Kidney (tissue), 22 donors: ENCODE measurements at places on chromosomes 7 and 10. TPM values are rescaled to one million over a fixed set of nuclear protein-coding genes. Genes with fewer than 3 reads are reported as not detected.
A peak's percentile ranks its signal among the peaks of the same experiment; 100 is the strongest.

DNA sequence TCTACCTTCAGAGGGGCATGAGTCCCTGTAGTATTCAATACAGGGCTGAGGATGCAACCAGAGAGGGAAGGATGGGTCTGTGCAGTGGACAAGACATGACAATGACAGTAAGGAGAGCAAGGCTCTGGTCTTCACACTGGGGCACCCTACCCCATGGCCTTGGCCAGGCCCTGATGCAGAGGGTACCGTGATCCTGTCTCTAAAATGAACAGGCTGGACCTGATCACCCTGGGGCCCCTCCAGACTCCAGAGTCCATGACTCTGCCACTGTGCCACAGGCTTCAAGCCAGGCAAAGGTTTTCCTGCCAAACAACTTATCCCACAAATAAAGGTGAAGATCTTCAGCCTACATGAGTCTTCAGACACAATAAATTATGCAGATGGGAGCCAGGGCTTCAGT lies 4.9 kb downstream of the MAT1A start:
- no peak overlapping the region for H3K4me3 ChIP-seq
- H3K4me1 ChIP-seq: peaks cover 2% of the 10 kb centered on the region
- H3K27ac ChIP-seq: no peak overlapping the region
- H3K27me3 ChIP-seq: no peaks in the 10 kb centered on the region
- no peak for DNase-seq
- no peaks in the 10 kb centered on the region for H3K36me3 ChIP-seq

DNA sequence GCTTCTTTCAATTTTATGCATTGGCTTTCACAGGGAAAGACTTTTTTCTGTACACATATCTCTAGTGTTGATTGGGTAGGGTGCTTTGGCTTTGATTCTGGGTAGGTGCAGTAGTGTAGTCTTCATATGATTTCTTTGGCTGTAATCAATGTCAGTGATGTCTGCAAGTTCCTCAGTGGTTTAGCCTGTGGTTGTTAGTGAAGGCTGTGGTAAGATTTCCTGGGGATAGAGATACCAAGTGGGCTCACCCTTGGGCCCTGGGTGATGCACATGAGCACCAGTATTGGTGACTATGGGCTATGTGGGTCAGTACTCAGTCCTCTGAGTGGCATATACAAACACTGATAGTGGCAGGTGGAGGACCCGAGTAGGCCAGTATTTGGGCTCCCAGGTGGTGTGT lies 13.0 kb downstream of the GIMAP8 start:
- DNase-seq: no peak
- no peaks in the 10 kb centered on the region for H3K36me3 ChIP-seq
- H3K27ac ChIP-seq: no peak overlapping the region
- H3K4me3 ChIP-seq: no peak overlapping the region
- H3K4me1 ChIP-seq: no peaks in the 10 kb centered on the region

DNA sequence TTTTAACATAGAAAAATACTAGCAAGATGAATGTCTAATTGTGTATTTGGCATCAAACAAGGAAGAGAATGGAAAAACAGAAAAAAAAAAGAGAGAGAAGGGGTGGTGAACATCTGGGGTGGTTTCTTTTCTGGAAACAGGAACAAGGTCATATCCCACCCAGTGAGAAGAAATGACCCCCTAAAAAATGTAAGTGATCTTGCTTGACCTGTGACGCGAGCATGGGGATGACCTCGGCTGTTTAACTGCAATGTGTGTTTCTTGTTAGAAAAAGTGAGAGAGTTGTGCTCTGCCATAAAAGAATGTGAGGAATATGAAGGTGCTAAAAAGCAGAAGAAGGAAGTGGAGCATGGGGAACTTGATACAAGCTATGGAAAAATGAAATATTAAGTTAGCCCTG lies 258.5 kb downstream of the AGMO start:
- DNase-seq: no peak
- no peak overlapping the region for H3K27ac ChIP-seq
- H3K36me3 ChIP-seq: no peaks in the 10 kb centered on the region
- H3K4me3 ChIP-seq: no peak overlapping the region
- no peaks in the 10 kb centered on the region for H3K27me3 ChIP-seq

DNA sequence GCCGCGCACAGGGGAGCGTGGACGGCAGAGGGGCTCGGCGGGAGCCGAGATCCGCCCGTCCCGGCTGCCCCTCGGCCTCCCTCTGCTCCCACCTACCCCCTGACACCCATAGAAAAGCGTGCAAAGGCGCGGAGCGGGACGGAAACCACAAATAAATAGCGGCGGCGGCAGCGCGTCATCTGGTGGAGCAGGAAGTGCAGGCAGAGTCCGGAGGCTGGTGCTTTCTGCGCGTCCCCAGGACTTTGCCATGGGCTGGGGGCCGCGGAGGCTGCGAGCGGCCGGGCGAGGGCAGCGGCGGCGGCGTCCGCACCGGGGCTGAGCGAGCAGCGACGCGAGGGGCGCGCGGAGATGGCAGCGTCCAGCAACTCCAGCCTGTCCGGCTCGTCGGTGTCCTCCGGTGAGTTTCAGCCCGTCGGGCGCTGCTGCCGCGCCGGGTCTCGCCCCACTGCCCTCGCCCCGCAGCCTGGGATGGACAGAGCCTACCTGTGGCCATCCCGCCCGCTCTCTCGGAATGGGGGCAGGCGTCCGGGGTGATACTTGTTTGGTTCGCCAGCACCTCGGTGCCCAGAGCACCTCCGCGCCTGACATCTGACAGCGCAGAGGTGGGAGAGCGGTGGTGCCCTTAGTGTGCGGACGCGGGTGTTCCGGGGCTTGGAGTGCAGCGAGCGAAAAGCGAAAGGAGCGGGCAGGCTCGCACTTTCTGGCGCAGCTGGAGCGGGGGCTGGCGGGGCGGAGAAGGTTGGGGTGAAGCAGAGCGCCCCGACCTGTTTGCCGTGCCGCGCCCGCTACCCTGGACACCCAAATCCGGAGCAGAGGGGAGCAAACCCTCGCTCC lies at the start of gene CHN2:
CHN2 (plus strand) TSS at position 182 of the 834 bp plus-strand sequence.
- peak within 1 kb of the TSS; percentile 69 for H3K4me3 ChIP-seq
- peaks cover 2% of the 10 kb centered on the region for H3K27me3 ChIP-seq
- DNase-seq: peak; percentile 81
- no peaks in the 10 kb centered on the region for H3K4me1 ChIP-seq
- H3K27ac ChIP-seq: peak within 1 kb of the TSS; percentile 68

FAM25G gene
- not detected for total RNA-seq

GRCh38 chr10:61183967-61184366 lies 240.0 kb upstream of the RHOBTB1 start:
- no peak overlapping the region for H3K27ac ChIP-seq
- no peak for DNase-seq
- no peak overlapping the region for H3K4me3 ChIP-seq
- H3K27me3 ChIP-seq: no peaks in the 10 kb centered on the region

DNA sequence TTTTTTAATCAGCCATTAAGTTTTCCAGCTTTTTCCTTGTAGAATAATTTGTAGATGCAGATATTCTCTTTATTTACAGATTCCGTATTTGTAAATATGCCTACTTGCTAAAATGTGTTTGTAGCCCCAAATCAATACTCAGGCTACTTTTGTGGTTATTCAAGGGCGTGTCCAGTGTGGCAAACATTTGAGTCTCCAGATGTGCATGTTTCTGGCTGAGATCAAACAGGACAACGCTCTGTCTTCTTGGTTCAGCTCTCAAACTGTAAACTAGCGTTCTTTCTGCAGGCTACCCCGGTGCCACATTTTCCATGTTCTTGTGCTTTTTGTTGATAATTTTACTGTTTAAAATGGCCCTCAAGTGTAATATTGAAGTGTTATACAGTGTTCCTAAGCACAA lies 16.2 kb upstream of the OR2A5 start:
- no peak overlapping the region for H3K4me3 ChIP-seq
- H3K27ac ChIP-seq: no peak overlapping the region
- H3K27me3 ChIP-seq: no peaks in the 10 kb centered on the region
- no peak for DNase-seq

DNA sequence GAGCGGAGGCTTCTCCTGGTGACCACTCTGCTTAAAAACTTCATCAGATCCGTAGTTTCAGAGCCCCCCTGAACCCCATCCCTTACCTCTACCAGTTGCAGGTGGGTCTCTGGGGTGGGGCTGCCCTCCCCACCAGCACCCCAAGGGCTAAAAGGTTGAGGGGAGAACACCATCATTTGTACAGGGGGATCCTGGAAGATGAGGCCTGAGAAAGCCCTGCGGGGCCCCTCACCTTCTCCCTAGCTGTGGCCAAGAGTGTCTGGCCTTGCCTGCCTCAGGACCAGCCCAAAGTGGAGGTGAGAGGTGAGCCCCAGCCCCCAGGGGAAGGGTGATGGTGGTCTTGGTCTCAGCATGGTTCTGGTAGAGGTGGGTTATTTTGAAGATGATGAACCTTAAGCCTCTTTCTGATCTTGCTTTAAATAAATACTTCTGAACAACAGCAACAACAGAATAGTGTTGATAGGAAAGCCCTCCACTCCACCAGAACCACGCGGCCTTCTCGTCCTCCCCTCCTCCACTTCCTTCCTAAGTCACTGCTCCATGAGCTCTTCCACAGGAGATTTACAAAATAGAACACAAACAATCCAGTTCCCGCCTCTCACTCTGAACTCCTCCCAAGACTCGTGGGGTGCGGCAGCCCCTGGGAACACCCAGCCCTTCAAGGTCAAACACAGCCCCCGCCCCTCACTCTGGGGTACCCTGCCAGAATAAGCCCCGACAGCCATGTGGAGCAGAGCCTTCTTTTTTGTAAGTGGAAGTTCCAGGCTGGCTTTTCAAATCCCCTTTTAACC lies 169.1 kb downstream of the EGFR start:
- H3K4me1 ChIP-seq: peaks cover 9% of the 10 kb centered on the region
- H3K27ac ChIP-seq: no peak overlapping the region
- H3K4me3 ChIP-seq: no peak overlapping the region
- H3K27me3 ChIP-seq: no peaks in the 10 kb centered on the region

- H3K27me3 ChIP-seq: no peaks in the 10 kb centered on the region
- no peaks in the 10 kb centered on the region for H3K36me3 ChIP-seq
- no peak overlapping the region for H3K27ac ChIP-seq
- DNase-seq: no peak
- no peak overlapping the region for H3K4me3 ChIP-seq
Measured at GRCh38 chr10:129780901-129781795, 182.9 kb downstream of the EBF3 start.

CYP2E1 gene
- 2.9 TPM for total RNA-seq

SLC18A2 gene
- 4.6 TPM for total RNA-seq

DNA sequence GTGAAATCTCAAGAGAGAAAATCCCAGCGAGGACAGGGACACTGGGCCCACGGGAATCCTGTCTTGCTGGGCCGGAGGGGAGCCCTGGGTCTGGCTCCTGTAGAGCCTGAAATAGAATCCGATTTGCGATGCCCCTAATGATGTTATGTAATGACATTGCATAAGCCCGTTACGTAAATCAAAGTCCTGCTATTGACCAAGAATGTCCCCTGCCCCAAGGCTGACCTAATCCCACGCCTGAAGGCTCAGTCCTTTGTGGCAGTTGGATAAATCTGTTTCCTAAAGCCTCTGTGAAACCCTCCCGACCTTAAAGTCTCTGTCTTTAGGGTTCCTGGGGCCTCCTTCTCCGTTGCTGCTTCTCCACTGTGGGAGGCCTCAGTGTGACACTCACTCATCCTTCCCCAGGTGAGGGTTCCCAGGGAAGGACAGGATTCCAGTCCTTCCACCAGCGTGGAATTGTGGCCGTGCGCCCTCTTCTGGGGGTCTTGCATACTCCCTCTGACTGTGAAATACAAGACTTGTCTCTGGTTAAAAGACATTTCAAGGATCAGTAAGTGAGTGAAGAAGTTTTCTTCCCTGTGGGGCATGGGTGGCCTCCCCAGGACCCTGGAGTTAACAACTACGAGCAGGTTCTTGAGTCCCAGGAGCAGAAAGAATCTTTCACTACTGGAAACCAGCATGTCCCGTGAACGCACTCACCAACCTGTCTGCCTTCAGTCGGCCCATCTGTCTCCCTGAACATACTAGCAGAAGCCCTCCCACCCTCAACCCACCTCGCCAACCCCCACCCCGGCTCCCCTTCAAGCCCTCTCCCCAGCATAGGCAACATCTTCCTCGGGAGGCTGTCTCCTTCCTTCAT lies 19.8 kb downstream of the ZNF467 start:
- no peaks in the 10 kb centered on the region for H3K27me3 ChIP-seq
- no peak overlapping the region for H3K4me3 ChIP-seq
- no peak overlapping the region for H3K27ac ChIP-seq

CHN2 gene
- 22.5 TPM for total RNA-seq

MYL7 gene
- not detected for total RNA-seq

- H3K36me3 ChIP-seq: no peaks in the 10 kb centered on the region
- no peaks in the 10 kb centered on the region for H3K27me3 ChIP-seq
- no peak overlapping the region for H3K4me3 ChIP-seq
- H3K4me1 ChIP-seq: no peaks in the 10 kb centered on the region
- no peak overlapping the region for H3K27ac ChIP-seq
Measured at GRCh38 chr10:91493313-91493712, 83.2 kb downstream of the HECTD2 start.

FAM25A gene
- not detected for total RNA-seq

DNA sequence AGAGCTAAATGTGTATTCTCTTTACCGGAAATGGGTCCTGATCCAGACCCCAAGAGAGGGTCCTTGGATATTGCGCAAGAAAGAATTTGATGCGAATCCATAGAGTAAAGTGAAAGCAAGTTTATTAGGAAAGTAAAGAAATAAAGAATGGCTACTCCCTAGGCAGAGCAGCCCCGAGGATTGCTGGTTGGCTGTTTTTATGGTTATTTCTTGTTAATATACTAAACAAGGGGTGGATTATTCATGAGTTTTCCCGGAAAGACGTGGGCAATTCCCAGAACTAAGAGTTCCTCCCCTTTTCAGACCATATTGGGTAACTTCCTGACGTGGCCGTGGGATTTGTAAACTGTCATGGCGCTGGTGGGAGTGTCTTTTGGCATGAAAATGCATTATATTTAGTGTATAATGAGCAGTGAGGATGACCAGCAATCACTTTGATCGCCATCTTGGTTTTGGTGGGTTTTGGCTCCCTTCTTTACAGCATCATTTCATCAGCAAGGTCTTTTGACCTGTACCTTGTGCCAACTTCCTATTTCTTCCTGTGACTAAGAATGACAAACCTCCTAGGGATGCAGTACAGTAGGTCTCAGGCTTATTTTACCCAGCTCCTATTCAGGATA lies 60.4 kb downstream of the ARL4A start:
- H3K4me3 ChIP-seq: no peak overlapping the region
- no peak overlapping the region for H3K27ac ChIP-seq
- H3K36me3 ChIP-seq: no peaks in the 10 kb centered on the region
- H3K4me1 ChIP-seq: no peaks in the 10 kb centered on the region

- H3K4me1 ChIP-seq: peaks cover 4% of the 10 kb centered on the region
- no peak overlapping the region for H3K27ac ChIP-seq
- no peaks in the 10 kb centered on the region for H3K36me3 ChIP-seq
- H3K4me3 ChIP-seq: no peak overlapping the region
- no peaks in the 10 kb centered on the region for H3K27me3 ChIP-seq
- no peak for DNase-seq
Measured at GRCh38 chr10:78914060-78914378, 154.7 kb upstream of the ZMIZ1 start.

ATG9B gene
- total RNA-seq: 0.19 TPM
